ENCODE measurements at places on chromosomes 12 and 14.
A peak's percentile ranks its signal among the peaks of the same experiment; 100 is the strongest.

GRCh38 chr12:121217761-121218160 lies 7.8 kb downstream of the P2RX4 start:
- no peak for DNase-seq

- DNase-seq = no peak
These were observed 836.7 kb upstream of the FOXG1 start for GRCh38 chr14:27929797-27930347.

DNA sequence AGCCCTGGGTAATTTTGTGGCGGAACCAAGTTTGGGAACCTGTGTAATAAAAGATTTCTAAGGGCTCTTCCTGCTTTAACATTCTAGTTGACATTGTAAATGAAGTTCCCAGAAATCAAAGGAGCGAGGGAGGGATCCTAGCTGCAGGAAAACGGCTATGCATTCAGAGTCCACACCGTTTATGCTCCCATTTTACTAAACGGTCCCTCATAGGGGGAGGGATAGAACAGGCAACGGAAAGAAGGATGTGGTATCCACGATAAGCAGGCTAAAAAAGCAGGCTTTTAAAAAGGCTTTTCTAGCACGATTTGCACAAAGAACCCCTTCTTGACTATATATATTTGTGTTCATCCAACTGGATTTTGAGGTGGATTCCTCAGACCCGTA lies 559 bp downstream of the SYNJ2BP start:
- DNase-seq = no peak

- DNase-seq = no peak
These were observed 1.5 kb upstream of the MRPL42 start for GRCh38 chr12:93465841-93466240.

GRCh38 chr12:131163189-131163738 lies 209.6 kb downstream of the ADGRD1 start:
- no peak for DNase-seq

DNA sequence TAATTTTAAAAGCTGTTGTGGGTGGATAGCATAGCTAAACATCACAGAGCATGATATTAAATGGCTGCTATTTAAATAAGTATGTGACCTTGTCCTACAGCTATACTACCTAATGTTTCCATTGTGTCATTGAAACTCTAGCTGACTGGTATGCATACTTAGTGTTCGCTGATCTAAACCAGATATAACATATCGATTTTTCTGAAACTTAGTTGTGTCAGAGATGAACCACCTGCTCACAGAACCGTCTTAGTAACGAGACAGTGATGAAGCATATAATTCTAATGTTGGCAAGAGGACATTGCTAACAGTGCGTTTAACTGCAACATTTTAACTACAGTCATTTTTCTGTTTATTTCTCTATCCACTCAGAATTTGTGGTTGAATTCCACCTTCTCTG lies 36.1 kb upstream of the NUAK1 start:
- no peak for DNase-seq

GRCh38 chr14:88748288-88748687 lies 44.5 kb downstream of the EML5 start:
- no peak for DNase-seq

DNA sequence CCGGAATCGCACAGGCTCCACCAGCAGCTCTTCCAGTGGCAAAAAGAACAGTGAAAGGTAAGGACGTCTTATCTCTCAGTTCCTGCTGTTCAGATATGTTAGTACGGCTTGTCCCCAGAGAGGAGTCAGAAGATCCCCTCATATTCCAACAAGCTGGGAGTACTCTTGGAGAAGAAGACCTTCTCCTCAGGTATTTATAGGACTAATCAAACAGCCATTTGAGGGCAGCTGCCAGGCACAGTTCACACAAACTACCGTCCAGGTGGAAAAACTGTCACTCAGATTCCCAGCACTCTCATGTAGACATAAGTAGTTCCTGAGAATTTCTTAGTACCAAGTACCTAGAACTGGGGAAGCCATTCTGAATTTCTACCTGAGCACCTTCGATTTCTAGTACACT lies 85.3 kb downstream of the EML1 start:
- DNase-seq = no peak

GRCh38 chr12:104297477-104298113 lies 5.9 kb upstream of the EID3 start:
- DNase-seq = no peak

GRCh38 chr14:96938946-96939345 lies 141.8 kb downstream of the VRK1 start:
- no peak for DNase-seq

- no peak for DNase-seq
These were observed 120.3 kb downstream of the TMEM30B start for GRCh38 chr14:61160798-61161197.

GRCh38 chr12:1161197-1161596 lies 170.2 kb downstream of the ERC1 start:
- DNase-seq = no peak

DNA sequence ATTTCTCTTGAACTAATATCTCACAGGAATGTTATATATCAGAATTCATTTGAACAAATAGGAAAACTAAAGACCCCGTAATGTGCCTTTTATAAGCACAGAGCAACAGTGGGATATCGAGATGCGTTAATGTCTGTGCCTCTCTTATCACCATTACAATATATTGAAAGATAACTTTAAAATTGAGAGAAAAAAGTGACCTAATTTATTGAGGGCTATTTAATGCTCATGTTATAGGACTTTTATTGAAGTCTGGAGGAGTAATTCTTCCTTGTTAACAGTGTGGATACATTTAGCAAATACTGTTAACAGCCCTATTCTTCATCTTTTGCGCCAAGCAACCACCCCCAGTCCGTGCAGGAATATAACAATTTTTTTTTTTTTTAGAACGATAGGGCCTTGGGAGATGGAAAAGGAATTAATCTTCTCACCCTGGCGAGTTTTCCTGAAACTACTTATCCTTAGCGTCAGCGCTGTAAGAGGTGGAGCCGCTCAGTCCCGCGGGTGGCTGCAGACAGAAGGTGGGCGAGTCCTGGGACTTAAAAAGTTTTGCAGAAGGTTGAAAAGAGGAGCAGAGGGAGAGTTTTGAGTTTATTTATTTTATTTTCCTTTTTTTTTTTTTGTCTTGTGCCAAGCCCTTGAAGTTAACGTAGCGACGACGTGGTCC lies 11.0 kb downstream of the FOXG1 start:
- no peak for DNase-seq

DNA sequence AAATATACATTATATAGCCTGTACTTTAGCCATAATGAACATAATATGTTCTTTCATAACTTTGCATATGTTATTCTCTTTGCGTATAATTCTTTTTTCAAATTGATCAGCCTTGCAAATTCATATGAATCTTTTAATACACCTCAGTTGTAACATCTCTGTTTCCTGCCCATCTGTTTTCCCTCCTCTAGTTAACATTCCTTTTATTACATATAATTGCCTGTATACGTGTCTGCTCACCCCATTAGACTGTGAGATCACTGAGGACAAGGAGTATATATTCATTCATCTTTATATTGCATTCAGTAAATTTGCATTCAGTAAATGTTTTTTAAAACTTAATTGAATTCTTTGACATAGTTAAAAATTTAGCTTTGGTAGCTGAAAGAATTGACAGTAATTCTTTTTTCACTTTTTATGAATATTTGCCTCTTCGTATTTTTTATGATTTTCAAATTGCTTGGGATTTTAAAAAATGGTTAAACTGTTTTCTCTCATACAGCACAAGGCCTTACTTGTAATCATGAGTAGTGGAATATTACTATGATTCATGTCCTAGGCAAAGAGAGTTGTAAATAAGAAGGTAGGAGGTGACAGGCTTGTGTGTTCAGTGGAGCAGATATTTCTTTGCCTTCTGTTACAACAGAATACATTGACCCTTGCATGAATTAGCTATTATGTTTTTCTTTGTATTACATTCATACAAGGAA lies 32.8 kb upstream of the KLHL42 start:
- DNase-seq = no peak

GRCh38 chr12:69000540-69001243 lies 67.7 kb upstream of the CPM start:
- no peak for DNase-seq

GRCh38 chr12:49348781-49349180 lies 2.1 kb downstream of the DNAJC22 start:
- DNase-seq = no peak

DNA sequence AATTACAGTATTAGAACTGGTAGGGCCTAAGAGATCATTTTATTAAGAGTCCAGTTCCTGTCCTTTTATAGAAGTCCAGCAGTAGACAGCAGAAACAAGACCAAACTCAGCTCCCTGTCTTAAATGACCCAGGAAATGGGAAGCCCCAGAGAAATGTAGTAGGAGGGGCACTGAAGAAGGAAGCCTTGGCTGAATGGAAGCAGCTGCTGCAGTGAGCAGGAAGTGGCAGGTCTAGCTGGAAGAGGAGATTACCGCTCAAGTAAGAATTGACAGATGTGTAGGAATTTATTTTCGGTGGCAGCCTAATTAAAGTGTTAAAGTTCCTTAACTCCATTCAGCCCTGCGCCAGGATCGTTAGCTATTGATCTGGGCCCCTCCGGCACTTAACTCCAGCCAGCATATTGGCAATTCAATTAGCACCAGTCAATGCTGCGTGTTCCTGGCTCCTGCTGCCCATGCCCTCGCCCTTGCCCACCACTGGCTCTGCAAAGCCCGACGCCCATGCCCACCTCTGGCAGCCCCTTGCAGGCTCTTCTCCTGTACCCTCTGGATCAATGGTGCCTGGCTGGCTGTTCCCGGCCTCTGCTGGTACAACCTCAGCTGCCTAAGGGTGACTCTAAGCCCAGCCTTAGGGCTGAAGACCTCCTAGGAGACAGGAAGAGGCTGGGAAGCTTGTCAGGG lies 21.1 kb downstream of the ZFHX2 start:
- DNase-seq = no peak

DNA sequence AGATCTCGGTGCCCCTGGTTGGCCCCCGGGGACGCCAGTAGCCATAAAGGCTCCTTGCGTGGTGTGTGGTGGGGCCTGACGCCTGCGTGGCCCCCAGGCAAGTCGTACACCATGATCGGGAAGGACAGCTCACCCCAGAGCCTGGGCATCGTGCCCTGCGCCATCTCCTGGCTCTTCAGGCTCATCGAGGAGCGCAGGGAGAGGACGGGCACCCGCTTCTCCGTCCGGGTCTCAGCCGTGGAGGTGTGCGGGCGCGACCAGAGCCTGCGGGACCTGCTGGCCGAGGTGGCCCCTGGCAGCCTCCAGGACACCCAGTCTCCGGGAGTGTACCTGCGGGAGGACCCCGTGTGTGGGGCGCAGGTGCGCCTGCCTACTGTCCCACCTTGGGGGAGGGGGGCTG lies 34.5 kb downstream of the KIF26A start:
- no peak for DNase-seq

GRCh38 chr12:15688202-15688736 lies 100.9 kb downstream of the EPS8 start:
- no peak for DNase-seq

- DNase-seq = peak; percentile 84
These were observed at the start of gene MED13L for GRCh38 chr12:116277467-116278278. MED13L (minus strand) TSS chr12:116277693; CDS start chr12:116277131, 562 bp downstream.

DNA sequence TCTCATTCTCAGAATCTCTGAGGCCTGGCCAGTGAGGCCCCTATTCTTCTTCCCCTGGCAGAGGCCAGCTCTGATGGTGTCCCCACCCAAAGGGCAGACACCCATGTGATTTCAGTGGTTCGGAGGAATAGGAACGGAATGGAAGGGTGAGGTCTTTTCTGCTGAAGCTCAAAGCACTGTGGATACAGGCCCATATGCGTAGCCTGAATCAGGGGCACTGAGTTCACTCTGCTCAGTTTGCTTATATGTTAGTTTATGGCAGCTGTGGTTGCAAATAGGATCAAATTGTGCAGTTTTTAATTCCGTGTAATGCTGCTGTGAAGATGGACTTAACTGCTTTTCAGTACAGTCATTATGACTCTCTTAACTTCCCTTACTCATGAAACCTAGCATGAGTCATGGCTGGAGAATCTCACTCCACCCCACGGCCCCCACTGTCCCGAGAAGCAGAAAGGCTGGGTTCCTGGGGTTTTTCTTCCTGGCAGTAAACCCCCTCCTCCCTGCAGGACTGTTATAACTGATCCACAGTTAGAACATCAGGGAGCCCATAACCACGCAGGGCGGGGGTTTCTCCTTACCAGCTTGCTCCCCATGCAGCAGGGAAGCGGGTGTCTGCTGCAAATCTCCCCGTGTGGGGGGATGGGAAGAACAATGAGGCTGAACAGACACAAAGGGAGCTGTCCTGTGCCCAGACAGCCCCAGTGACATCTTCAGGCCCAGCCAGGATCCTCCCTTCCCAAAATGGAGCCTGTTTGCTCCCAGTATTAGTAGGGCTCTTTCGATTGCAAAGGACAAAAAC lies 122.7 kb downstream of the SLC38A6 start:
- peak; percentile 20 for DNase-seq

- no peak for DNase-seq
These were observed 13.3 kb upstream of the TCL1A start for GRCh38 chr14:95727056-95727700.

GRCh38 chr12:52347551-52348510 lies 19.4 kb downstream of the KRT85 start:
- no peak for DNase-seq

DNA sequence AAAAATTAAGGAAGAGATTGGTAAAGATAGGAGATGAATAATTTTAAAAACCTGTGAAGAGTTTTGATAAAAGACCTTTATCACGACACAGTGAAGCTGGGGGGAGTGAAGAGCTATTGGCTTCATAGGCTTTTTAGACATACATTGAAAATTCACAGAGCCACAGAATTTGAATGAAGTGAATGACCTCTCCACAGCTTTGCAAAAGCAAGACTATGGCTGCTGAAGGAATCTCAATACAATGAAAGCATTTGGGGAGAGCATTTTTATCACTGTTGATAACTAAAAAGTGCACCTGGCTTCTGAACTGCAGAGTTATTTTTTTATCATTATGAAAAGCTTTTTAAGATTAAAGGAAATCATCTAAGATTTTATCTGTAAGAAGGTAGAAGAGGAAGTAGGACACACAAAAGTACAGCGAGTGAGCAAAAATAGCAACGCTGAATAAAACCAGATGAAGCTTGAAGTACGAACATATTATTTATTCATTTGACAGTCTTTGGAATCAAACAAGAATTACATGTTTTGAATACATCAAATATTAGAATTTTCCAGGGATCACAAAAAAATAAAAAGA lies 317.5 kb downstream of the KCNC2 start:
- DNase-seq = no peak

DNA sequence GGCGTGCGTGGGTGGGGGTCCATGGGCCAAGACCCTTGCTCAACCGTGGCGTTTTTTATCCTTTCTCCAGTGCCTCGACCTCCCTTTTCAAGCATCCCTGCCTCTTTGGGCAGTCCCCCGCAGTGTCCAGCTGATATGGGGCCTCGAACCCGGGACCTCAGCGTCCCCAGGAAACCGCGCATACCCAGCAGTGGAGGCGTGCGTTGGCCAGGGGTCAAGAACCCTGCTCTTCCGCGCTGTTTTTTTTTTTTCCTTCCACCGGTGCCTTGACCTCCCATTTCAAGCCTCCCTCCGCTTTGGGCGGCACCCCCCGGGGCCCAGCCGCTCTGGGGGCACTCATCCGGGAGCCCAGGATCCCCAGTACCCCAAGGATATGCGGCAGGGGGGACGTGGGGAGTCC lies 325.8 kb downstream of the ALG10 start:
- DNase-seq = no peak

Data from stimulated activated CD4-positive, alpha-beta T cell treated with anti-CD3 and anti-CD28 coated beads, Interleukin-4, amount 100 ng/mL, for 24 hours (primary cell).